Hematopoietic multipotent progenitor cell treated with erythropoietin and hydrocortisone succinate and interleukin-3 and kit ligand, for 15 days (in vitro differentiated cells): ENCODE measurements at places on chromosomes 11 and 22.

DNA sequence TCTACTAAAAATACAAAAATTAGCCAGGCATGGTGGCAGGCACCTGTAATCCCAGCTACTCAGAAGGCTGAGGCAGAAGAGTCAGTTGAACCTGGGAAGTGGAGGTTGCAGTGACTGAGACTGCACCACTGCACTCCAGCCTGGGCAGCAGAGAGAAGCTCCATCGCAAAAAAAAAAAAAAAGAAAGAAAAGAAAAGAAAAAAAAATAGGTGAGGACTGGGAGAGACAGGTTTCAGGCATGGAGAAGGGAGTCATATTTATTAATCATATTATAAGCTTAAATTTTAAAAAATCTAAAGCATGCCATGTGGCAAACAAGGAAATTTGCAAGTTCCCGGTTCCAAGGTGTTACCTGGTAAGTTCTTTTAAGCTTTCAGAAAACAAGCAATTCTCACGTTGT, at the start of gene APOL5:
Gene APOL5 (plus strand): TSS at position 301 of the 400 bp plus-strand sequence. CDS start 0 bp downstream, at position 301.
- DNase-seq: no peak

- no peak for DNase-seq
These were observed 109.0 kb downstream of the SIK3 start for GRCh38 chr11:116989184-116989583.

DNA sequence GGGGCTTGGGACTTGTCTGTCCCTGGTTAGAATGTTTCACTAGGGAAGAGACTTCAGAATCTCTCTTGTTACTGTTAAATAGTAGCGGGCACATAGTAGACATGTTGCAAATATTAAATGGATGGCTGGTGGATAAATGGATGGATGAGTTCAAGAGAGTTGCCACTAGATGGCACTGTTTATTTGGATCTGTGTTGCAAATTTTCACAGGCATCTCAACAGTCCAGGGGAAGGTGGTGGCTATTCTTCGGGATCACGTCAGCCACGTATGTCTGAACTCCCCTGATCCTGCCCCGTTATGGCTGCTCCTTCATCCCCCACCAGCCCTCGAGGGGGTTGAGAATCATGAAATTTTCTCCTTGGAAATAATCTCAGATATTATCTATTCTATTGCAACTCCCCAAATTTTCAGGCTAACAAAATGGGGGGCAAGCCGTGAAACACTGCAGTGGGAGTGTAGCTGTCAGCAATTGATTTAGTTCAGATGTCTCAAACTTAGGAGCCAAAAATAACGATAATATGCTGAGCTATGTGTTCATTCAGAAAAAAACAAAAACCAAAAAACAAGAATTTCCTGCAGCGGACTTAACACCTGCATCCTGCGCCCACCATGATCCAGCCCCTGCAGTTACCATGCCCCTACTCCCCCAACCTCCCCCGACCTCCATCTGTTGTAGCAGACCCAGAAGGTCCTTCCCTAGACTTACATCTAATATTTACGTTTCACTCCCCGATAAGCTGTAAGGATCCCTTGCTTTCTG, 29.1 kb upstream of the BIRC3 start:
- peak; percentile 75 for DNase-seq

DNA sequence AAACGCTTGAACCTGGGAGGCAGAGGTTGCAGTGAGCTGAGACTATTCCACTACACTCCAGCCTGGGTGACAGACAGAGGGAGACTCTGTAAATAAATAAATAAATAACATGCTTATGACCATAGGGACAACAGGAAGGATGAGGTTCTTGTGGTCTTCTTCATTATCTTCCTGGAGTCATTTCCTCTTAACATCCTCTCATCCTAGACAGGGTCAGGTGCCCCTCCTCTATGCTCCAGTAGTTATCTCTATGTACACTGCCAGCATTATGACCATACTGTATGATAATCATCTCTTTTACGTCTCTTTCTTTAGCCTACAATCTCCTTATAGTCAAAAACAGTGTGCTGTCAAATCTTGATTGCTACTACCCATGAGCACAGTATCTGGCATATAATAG, 17.7 kb downstream of the RAB30 start:
- DNase-seq: no peak

DNA sequence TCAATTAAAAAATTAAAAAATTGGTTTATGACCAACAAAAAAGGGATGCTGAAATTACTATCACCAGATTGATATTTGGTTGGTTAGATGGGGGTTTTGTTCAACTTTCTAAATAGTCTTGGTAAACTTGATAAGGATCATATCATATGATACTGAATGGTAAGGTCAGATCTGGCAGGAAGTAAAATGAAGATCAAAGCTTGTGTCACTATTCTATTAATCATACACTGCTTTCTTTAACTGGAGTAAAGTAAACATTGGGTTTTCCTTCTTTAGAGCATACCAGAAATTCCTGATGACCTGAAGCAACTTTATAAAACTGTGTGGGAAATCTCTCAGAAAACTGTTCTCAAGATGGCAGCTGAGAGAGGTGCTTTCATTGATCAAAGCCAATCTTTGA, 40.2 kb downstream of the RRM1 start:
- DNase-seq: no peak

DNA sequence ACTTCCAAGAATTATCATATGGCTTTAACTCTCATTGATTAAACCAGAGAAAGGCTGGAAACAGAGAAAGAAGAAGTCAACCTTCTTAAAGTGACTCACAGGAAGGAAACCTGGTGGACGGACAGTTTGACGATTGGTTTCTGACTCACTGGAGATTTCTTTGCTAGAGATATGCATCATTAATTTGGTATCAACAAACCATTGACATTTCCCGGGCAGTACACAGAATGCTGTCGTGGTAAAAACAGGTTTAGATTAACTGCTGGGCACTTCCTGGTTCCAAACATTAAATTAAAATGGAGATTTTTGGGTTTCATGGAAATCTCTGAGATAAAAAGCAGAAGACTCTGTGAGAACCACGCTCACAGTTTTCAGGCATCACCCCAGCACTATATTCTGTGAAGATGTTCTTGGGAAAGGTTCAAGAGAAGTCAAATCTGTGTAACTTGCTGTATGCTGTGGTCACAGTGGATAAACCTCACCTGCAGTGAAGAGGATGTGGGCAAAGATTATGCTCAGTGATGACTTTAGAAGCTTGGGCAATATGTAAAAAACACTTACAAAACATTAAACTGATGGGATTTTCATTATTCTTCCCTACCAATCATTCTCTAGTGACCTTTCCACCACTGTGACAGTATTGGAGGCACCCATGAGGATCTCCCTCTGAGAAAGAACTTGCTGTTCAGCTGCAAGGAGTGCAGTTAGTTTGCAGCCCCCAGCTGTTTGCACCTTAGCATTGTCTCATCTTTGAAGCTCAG, 61.1 kb upstream of the CD44 start:
- DNase-seq: no peak

DNA sequence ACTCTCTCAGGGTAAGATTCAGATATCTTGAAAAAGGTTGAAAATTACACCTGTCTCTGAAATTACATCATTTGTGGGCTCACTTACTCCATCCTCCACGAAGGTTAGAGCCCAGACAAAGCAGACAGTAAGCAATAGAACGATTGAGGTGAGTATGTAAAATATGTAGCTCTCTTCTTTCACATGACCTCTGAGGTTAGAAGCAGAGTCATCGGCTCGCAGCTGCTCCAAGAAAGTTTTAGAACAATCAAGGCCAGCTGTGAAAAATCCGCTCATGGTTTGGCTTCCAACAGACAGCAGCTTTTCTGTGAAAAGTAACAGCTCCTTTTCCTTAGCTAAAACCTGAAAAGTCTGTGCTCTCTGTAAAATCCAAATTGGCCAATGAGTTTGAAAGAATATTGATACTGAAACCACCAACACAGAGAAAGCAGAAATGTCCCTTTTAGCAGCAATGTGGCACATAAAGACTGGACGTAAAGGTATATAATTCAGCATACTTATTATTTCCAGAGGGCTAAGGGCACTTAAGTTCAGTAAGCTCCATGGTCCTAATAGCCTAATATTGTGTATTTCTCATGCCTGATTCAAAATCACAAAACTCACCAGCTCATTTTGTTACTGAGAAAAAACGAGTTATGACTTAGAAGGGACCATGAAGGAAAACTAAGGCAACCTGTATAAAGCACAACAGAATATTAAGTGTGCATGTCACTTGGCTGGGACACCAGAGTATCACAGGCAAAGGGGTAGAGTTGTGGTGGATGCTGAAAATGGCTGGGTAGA, 78.2 kb downstream of the FAM76B start:
- DNase-seq: no peak

GRCh38 chr11:83641511-83641910, 355.3 kb upstream of the CCDC90B start:
- no peak for DNase-seq

DNA sequence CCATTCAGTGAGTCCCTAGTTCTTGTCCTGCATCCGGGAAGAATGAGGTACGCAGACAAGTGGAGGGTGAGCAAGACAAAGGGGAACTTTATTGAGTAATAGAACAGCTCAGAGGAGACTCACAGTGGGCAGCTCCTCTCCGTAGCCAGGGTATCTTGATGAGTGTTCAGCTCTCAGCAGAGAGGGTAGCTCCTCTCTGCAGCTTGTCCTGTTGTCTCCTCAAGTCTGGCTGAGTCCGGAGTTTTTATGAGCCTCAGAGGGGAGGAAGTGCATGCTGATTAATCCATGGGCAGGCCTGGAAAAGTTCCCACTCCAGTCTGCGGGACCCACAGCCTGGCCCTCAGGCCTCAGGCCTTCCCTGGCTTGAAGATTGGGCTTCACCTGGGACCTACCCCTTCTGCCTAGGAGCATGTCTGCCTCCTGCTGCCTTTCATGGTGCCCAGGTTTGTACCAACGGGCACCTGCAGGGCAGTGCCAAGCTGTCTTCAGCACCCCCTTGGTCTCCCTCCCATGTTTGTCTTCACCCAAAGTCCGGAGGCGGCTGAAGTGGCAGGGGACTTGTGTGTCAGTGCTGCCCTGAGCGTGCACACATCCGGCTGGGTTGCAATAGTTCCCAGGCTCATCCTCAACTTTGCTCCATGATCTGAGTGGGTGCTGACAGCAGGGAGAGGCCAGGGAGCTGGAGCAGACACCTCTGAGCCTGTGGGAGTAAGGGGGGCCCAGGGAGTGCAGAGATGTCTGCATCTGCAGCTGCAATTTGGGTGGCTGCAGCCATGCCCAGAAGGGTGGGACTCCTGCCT, 134.2 kb downstream of the LDLRAD3 start:
- no peak for DNase-seq

- no peak for DNase-seq
These were observed 1507.5 kb downstream of the BRD1 start for GRCh38 chr22:48320048-48320682.

- DNase-seq: no peak
These were observed 71.5 kb downstream of the FCHSD2 start for GRCh38 chr11:73070653-73071052.

DNA sequence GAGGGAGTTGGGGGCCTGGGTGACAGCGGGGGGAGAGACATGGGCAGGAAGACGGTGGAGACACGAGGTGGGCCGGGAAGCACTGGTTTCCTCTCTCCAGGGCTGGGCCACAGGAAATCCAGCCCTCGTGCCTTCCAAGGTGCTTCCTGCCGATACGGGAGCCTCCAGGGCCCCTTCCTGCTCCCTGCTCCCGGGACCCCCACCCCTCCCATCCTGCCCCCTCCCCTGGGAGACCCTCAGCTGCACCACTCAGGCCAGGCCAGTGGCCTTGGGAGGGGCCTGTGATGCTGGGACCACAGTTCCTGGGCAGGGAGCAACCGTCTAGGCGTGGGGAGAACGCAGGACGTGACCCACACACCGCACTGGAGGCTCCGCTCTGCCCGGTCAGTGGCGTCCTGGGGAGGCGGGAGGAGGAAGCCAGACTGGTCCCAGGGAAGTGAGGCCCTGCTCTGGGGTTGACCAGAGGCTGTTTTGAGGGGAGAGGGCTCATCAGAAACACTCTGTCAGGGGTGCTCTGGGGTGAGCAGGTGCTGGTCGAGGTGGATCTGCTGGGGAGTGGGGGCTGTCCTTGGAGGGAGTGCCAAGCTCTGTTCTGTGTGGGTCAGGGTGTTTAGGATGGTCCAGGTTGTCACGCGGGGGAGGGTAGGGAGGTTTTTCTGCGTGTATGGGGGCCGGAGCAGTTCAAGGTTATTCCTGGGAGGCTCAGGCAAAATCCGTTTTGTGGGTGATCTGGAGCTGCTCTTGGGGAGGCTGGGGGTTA, at the start of gene SHANK3:
Gene SHANK3 (plus strand): TSS at position 353 of the 760 bp plus-strand sequence.
- DNase-seq: no peak

GRCh38 chr11:35090125-35090524, 48.8 kb upstream of the CD44 start:
- DNase-seq: no peak

GRCh38 chr11:130100381-130101095, 30.8 kb downstream of the APLP2 start:
- DNase-seq: no peak

GRCh38 chr11:1407668-1408067, 17.9 kb downstream of the BRSK2 start:
- DNase-seq: no peak

DNA sequence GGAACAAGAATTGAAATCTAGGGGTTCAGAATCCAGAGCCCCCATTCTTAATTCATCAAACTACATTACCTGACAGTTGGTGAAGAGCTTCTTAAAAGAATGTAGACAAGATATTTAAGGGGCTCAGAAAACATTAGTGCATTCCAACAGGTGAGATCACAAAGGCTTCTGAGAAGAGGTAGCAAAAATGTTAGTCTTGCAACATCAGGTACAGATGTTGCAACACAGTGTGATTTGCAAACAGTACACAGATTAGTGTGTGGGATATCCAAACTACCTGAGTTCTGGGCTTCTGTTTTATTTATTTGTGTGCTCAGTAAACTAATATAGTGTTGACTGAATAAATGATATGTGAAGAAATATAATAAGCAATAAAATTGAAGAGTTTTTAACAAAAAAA, 11.8 kb downstream of the CASP4 start:
- DNase-seq: no peak

DNA sequence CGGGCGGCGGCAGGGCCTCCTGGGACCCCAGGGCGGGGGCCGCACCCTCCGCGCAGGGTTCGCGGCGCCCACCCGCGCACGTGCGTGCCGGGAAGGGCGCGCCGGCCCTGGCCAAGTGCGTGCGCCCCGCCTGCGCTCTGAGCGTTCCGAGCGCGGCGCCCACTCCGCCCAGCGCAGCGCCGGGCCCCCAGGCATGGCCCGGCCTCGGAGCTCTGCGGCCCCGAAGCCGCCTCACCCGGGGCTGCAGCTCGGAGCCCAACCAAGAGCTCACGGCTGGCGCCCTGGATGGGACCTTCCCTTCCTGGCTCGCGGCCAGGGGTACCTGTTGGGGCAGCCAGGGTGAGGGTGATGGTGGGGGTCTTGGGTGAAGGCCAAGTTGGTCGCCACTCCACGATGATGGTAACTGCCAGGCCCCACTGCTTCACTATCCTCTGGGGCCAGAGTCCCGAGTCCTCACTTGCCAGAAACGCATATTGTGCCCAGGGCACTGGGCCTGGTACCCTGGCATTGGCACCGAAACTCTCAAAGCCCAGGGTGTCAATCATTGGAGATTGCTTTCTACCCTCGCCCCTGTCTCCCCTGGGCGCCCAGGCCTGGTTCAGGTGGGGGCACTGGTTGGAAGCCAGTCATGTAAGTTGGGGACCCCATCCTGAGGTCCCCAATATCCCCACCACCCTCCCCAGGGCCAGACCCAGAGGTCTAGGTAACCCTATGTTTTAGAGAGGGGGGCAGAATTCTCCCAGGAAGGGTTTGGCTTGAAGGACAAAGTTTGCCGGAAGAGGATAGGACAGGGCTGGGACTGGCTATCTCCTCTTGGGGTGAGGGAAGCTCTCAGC, 882 bp downstream of the ANO1 start:
- no peak for DNase-seq

GRCh38 chr11:106306942-106307341, 229.5 kb downstream of the AASDHPPT start:
- no peak for DNase-seq

- peak; percentile 78 for DNase-seq
These were observed 12.1 kb downstream of the GAL3ST1 start for GRCh38 chr22:30562366-30562765.

- DNase-seq: no peak
These were observed 65.8 kb upstream of the WNT7B start for GRCh38 chr22:46042786-46043185.
